Uterus (tissue), 4 donors: ENCODE measurements at places on chromosomes 1 and 21. TPM values are rescaled to one million over a fixed set of nuclear protein-coding genes. Genes with fewer than 3 reads are reported as not detected.
A peak's percentile ranks its signal among the peaks of the same experiment; 100 is the strongest.

OPRD1 gene
- total RNA-seq: not detected

RHEX gene
- 3.6 TPM for total RNA-seq

TTC34 gene
- 0.51 TPM for total RNA-seq

PSMG1 gene
- total RNA-seq: 22.6 TPM

- H3K4me1 ChIP-seq: no peaks in the 10 kb centered on the region
- H3K27ac ChIP-seq: no peak overlapping the region
- H3K36me3 ChIP-seq: no peaks in the 10 kb centered on the region
- H3K27me3 ChIP-seq: no peaks in the 10 kb centered on the region
- DNase-seq: no peak
These were observed 6.7 kb downstream of the KCNJ15 start for GRCh38 chr21:38263493-38263892.

- no peak overlapping the region for H3K4me3 ChIP-seq
- no peak overlapping the region for H3K27ac ChIP-seq
- H3K4me1 ChIP-seq: no peaks in the 10 kb centered on the region
- H3K36me3 ChIP-seq: no peaks in the 10 kb centered on the region
- no peaks in the 10 kb centered on the region for H3K27me3 ChIP-seq
- no peak for DNase-seq
These were observed 21.9 kb upstream of the NEK2 start for GRCh38 chr1:211697356-211697755.

DNA sequence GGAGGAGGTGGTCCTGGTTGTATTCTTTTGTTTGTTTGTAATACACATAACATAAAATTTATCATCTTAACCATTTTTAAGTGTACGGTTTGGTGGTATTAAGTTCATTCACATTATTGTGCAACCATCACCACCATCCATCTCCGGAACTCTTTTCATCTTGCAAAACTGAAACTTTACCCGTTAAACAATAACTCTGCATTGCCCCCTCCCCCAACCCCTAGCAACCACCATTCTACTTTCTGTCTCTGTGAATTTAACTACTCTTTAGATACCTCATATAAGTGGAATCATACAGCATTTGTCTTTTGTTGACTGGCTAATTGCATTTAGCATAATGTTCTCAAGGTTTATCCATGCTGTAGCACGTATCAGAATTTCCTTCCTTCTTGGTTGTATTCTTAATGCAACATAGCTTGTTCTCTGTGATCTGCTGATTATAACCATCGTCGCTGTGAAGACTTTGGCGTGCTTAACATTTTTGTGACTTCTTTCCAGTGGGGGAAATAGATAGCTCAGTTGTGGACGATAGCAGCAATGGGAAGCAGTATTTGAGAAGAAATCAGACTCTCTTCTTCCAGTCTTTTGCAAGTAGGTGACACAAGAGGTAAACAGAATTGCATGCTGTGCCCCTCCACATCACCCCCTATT lies 117.5 kb upstream of the HOOK1 start:
- no peak overlapping the region for H3K4me3 ChIP-seq
- peaks cover 6% of the 10 kb centered on the region for H3K4me1 ChIP-seq
- no peaks in the 10 kb centered on the region for H3K36me3 ChIP-seq
- DNase-seq: no peak

DNA sequence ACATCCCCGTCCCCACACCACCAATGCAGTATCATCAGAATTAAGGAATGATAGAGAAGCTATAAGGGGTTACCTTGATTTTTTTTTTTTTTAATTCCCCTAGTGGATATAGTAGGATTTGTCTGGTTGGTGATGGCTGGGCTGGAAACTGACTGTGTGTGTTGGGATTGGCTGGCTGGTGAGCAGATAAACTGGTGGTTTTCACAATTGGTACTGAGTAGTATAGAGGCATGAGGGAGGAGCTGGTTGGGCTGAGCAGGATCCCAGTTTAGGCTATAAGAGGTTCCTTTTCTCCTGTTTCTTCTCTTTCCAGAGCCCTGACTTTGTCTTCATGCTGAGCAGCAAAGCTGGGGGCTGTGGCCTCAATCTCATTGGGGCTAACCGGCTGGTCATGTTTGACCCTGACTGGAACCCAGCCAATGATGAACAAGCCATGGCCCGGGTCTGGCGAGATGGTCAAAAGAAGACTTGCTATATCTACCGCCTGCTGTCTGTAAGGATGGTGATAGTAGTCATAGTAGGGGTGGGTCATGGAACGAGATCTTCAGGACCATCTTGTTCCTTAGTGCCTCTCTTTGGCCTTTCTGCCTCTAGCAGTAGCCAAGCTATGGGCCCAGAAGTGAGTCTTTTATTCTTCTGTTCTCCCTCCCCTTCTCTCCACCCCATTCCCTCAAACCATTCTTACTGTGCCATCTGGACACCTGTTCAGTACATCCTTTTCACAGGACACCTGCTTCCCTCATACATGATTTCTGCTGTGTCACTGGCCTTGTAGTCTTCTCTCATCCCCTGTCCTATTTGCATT lies 26.9 kb downstream of the RAD54L start:
- H3K27ac ChIP-seq: no peak overlapping the region
- DNase-seq: no peak
- H3K4me1 ChIP-seq: no peaks in the 10 kb centered on the region
- no peaks in the 10 kb centered on the region for H3K36me3 ChIP-seq

GRCh38 chr1:54986533-54986932 lies 6.1 kb downstream of the TMEM61 start:
- H3K27ac ChIP-seq: no peak overlapping the region
- H3K36me3 ChIP-seq: no peaks in the 10 kb centered on the region
- no peaks in the 10 kb centered on the region for H3K4me1 ChIP-seq
- no peaks in the 10 kb centered on the region for H3K27me3 ChIP-seq
- no peak for DNase-seq

DNA sequence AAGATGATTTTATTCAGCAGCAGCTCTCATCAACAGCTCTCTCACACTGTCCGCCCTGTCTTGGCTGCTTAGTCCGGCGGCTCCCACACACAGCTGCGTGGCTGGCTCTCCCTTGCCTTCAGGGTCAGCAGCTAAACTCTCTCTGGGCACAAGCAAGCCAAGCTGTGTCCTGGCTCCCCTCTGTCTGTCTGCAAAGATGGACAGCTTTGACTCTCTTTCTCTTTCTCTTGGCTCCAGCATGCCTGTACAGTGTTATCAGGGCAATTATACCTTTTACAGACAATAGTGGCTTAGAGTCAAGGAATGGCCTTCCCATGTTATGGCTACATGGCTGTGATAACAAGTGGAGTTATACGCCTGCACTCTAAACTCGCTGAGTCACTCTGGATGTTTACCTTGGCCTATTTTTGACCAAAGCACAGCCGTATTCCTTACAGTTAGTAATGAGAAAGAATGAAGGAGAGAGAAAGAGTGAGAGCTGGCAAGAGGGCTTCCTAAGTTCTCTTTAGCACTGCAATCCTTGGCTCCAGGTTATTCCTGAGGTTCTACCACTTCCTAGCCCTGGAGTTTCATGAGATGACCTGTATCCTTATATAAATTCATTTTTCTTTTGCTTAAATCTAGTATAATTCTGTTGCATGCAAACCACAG lies 59.9 kb upstream of the ZSWIM5 start:
- no peak overlapping the region for H3K4me3 ChIP-seq
- peak; percentile 79 for DNase-seq
- H3K36me3 ChIP-seq: no peaks in the 10 kb centered on the region
- H3K27me3 ChIP-seq: no peaks in the 10 kb centered on the region

GRCh38 chr1:154747740-154748404 lies 122.2 kb downstream of the KCNN3 start:
- peak; percentile 67 for DNase-seq
- peak overlapping the region; percentile 82 for H3K27ac ChIP-seq
- H3K4me3 ChIP-seq: no peak overlapping the region
- H3K36me3 ChIP-seq: no peaks in the 10 kb centered on the region
- peaks cover 27% of the 10 kb centered on the region for H3K4me1 ChIP-seq
- no peaks in the 10 kb centered on the region for H3K27me3 ChIP-seq

DNA sequence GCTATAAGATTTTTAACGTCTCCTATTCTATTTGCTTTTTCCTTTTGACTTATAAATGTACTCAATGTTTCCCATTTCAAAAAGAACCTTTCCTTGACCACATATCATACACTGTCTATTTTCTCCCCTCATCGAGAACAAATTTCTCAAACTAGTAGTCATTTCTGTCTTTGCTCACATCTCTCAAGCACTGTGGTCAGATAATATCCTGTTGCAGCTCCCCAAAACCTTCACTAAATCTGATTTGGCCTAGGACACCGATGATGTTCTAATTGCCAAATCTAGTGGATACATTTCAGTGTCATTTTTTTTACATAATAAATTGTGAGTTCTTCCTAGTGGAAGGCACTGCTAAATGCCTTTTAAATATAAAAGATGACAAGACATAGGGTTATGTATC lies 19.4 kb downstream of the CXADR start:
- no peaks in the 10 kb centered on the region for H3K36me3 ChIP-seq
- no peak overlapping the region for H3K27ac ChIP-seq
- H3K4me3 ChIP-seq: no peak overlapping the region
- no peaks in the 10 kb centered on the region for H3K27me3 ChIP-seq
- DNase-seq: no peak
